HepG2 (cell line): ENCODE measurements at places on chromosomes 12 and 14. TPM values are rescaled to one million over a fixed set of nuclear protein-coding genes. Genes with fewer than 3 reads are reported as not detected.

NFATC4 gene
- polyA plus RNA-seq: 0.15 and 0.24 TPM in 2 replicates

RPGRIP1 gene
- 0.47 and 1.1 TPM in 2 replicates for polyA plus RNA-seq

ACOT6 gene
- polyA plus RNA-seq: 0.15 and 0.24 TPM in 2 replicates

SLC25A47 gene
- polyA plus RNA-seq: 1.7 and 7.6 TPM in 2 replicates

AQP6 gene
- polyA plus RNA-seq: 0.32 and 0.38 TPM in 2 replicates

C12orf54 gene
- not detected in 2 replicates for polyA plus RNA-seq

DNAL1 gene
- 0.84 and 1.4 TPM in 2 replicates for polyA plus RNA-seq

APOF gene
- polyA plus RNA-seq: 23.9 and 27.5 TPM in 2 replicates

KLRC3 gene
- not detected in 2 replicates for polyA plus RNA-seq

RBP5 gene
- polyA plus RNA-seq: 13.8 and 17.5 TPM in 2 replicates

HSPA2 gene
- 0.15 and 0.16 TPM in 2 replicates for polyA plus RNA-seq

C12orf60 gene
- polyA plus RNA-seq: 0.55 and 0.69 TPM in 2 replicates

YBX3 gene
- polyA plus RNA-seq: 99.6 and 107 TPM in 2 replicates

CIDEB gene
- polyA plus RNA-seq: 110 and 143 TPM in 2 replicates

TMPRSS12 gene
- polyA plus RNA-seq: not detected in 2 replicates

FLVCR2 gene
- 10.5 and 10.8 TPM in 2 replicates for polyA plus RNA-seq
